ENCODE measurements at places on chromosomes 12 and 14.

GRCh38 chr12:76852106-76852505 is 26.7 kb downstream of the CSRP2 start:
- DNase-seq = no peak

DNA sequence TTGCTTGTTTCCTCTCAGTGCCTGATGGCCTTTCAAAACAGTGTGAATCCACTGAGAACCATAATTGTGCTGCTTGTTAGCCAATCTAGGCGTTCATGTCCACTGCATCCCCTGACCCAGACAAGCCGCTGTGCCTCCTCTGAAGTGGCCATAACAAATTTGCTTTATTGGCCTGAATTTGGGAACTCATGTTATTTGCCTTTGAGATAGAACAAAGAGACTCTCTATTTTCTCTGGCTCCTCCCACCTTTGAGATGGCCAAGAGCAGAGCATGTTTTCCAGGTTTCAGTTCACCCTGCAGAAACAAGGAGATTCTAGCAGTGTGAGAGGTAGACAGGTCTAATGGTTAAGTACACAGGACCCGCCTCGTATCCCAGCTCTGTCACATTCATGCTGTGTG is 723.9 kb downstream of the MED13L start:
- DNase-seq = no peak

GRCh38 chr14:21103411-21103709 is 2.5 kb downstream of the TMEM253 start:
- DNase-seq = no peak

- no peak for DNase-seq
Measured at GRCh38 chr12:12221560-12221959, 45.3 kb downstream of the LRP6 start.

DNA sequence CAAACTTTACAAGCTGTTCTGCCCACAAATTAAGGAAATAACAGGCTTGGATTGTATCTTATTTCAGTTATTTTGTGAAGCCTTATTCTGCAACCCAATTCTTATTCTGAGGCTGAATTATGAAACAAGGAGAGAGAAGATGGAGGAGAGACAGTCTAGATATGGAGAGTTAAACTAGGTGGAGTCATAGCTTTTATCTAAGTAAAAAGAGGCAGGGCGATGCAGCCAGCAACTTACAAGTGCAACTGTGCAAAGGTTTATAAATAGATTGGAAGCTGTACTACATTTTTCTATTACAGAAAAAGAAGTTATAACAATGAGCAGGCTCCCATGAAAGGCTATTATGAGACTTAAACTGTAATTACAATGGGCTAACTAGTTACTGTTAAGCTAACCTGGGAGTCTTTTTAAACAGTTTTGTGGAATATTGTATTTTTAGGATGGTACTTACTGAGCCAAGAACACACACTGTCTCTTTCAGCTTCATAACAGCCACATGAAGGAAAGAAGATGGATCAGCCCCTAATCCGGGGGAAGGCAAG is 22.4 kb downstream of the NID2 start:
- DNase-seq = no peak

- DNase-seq = no peak
Measured at GRCh38 chr12:112087055-112087850, 21.3 kb downstream of the NAA25 start.

Data from NCI-H748 treated with DMSO at 0.1 percent for 48 hours (cell line).